ENCODE measurements at places on chromosomes 1 and 21.
A peak's percentile ranks its signal among the peaks of the same experiment; 100 is the strongest.

DNA sequence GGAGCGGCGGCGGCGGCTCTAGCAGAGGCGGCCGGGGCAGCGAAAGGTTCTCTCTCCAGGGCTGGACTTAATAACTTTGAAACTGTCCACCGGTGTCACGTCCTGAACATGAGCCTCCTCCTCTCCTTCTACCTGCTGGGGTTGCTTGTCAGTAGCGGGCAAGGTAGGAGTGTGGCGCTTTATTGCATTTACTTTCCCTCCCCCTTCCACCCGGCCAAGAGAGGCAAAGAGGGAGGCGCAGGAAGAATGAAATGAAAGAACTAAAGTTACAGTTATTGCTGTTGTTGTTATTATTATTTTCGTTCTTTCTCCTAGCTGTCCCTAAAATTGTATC lies 214 bp downstream of the NCAM2 start:
- H3K4me1 ChIP-seq, result peaks cover 18% of the 10 kb centered on the region
- H3K27me3 ChIP-seq, result peaks cover 27% of the 10 kb centered on the region
- no peak for DNase-seq
- peak overlapping the region; percentile 68 for H3K4me3 ChIP-seq
- no peaks in the 10 kb centered on the region for H3K36me3 ChIP-seq

DNA sequence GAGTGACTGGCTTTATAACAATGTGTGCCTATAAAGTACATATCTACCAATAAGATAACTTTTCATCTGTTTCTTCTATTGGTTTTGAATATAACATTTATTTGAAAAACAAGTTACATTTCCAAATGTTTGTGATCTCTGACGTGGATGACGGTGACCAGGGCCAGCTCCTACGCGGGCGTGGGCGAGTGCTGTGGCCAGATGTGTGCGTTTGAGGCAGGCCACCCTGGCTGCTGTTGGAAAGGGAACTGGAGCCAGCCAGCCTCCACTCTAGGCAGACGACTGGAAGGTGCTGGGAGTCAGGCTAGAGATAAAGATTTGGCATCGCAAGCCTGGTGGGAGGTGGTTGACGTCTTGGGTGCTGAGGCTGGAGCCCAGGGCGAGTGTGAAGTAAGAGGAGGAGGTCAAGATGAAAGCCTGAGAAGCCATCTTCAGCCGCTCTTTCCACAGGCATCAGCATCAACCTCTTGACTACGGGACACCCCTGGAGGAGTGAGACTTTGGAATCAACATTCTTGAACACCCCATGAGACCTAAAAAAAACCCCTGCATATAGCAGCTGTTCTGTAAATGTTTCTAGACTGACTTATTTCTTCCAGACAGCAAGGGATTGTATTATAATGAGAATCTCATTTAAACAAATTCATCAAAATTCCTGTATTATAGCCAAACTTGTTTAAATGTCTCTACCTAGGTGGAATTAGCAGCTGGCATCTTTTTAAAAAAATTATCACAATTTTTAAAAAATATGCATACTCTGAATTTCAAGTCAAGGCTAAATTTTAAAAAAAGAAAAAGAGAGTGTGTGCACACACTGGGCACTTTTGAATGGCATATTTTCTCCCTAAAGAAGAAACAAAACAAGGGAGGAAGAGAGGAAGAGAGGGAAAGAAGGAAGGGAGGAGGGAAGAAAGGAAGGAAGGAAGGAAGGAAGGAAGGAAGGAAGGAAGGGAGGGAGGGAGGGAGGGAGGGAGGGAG lies 112.5 kb upstream of the SLC44A3 start:
- no peak overlapping the region for H3K4me3 ChIP-seq
- DNase-seq, result no peak

GRCh38 chr1:65469126-65469888 lies 48.8 kb downstream of the LEPR start:
- H3K36me3 ChIP-seq, result no peaks in the 10 kb centered on the region
- H3K4me3 ChIP-seq, result no peak overlapping the region
- no peaks in the 10 kb centered on the region for H3K4me1 ChIP-seq
- DNase-seq, result no peak
- H3K27ac ChIP-seq, result no peak overlapping the region
- no peaks in the 10 kb centered on the region for H3K27me3 ChIP-seq

DNA sequence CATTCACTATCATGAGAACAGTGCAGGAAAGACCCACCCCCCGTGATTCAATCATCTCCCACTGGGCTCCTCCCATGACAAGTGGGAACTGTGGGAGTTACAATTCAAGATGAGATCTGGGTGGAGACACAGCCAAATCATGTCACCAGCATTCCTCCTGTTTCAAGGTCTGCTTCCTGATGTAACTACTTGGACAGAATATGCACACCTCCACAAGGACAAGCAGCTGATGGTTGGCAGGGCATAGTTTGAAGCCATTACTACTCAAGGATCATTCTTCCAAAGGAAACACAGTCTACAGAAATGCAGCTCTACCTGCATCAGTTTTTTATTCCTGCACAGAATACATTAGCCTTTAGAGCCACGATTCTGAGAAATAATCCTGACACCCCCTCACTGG lies 28.5 kb upstream of the RNF2 start:
- no peak for DNase-seq
- H3K27ac ChIP-seq, result no peak overlapping the region
- no peak overlapping the region for H3K4me3 ChIP-seq
- H3K36me3 ChIP-seq, result no peaks in the 10 kb centered on the region
- H3K4me1 ChIP-seq, result no peaks in the 10 kb centered on the region

- peak within 1 kb of the TSS; percentile 94 for H3K4me3 ChIP-seq
- peaks cover 4% of the 10 kb centered on the region for H3K36me3 ChIP-seq
- peak; percentile 77 for DNase-seq
- H3K4me1 ChIP-seq, result peaks cover 11% of the 10 kb centered on the region
Observed at GRCh38 chr1:20633190-20634064, at the start of gene PINK1. PINK1 (plus strand) TSS chr1:20633458; CDS start chr1:20633549, 91 bp downstream.

- H3K4me3 ChIP-seq, result no peak overlapping the region
- H3K27ac ChIP-seq, result no peak overlapping the region
- no peaks in the 10 kb centered on the region for H3K4me1 ChIP-seq
- peaks cover 3% of the 10 kb centered on the region for H3K27me3 ChIP-seq
Observed at GRCh38 chr1:245382981-245383380, 228.2 kb downstream of the KIF26B start.

DNA sequence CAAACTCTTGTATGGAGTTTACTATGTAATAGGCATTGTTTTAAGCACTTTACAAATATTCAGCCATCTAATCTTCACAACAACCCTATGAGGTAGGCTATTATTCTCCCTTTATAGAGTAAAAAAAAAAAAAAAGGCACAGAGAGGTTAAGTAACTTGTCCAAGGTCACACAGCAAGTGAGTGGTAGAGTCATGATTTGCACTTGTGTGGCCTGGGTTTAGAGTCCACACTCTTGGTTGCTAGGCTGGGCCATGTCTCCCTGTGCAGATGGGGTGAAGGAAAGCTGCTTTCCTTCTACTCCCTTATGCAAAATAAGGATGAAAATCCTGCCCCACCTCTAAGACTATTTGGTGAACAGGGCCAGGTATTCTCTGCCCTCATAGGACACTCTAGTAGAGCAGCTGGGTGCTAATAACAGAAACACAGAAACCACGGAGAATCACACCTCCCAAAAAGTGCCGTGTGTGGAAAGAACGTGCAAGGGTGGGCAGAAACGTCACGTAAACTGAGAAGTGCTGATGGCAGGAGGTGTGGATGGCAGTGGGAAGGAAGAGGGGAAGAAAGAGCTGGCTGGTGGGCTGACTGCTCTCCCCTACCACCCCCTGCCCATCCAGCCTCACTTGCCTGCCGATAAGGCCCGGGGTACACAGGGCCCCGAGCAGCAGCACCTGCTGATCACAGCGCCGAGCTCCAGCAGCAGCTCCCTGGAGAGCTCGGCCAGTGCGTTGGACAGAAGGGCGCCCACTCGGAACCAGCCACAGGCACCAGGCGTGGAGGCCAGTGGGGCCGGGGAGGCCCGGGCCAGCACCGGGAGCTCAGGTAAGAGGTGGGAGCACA lies 28.3 kb upstream of the VPS13D start:
- no peaks in the 10 kb centered on the region for H3K4me1 ChIP-seq
- no peak overlapping the region for H3K4me3 ChIP-seq
- no peak for DNase-seq
- no peaks in the 10 kb centered on the region for H3K27me3 ChIP-seq
- no peak overlapping the region for H3K27ac ChIP-seq

DNA sequence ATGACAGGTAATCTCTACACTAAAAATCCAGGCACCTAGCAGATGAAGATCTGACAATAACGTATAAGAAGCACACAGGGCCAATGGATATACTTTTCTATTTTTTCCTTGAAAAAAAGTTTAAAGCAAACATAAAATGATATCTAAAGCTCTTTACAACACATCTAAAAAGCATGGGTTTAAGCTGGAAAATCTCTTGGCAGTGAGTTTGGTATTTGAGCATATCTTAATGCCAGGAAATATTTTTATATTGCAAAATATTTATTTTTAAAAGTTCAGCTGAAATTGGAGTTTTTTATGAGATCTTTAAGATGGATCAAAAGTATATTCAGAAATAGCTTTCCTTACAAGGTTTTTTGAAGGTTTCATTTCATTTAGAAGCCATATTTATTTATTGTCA lies 40.5 kb downstream of the SLC5A9 start:
- no peak overlapping the region for H3K4me3 ChIP-seq
- no peaks in the 10 kb centered on the region for H3K27me3 ChIP-seq
- H3K27ac ChIP-seq, result no peak overlapping the region
- DNase-seq, result no peak
- no peaks in the 10 kb centered on the region for H3K36me3 ChIP-seq

GRCh38 chr1:228142155-228142691 lies 2.1 kb downstream of the GUK1 start:
- peaks cover 4% of the 10 kb centered on the region for H3K4me1 ChIP-seq
- H3K27ac ChIP-seq, result peak overlapping the region; percentile 95
- no peaks in the 10 kb centered on the region for H3K27me3 ChIP-seq
- peaks cover 2% of the 10 kb centered on the region for H3K36me3 ChIP-seq

DNA sequence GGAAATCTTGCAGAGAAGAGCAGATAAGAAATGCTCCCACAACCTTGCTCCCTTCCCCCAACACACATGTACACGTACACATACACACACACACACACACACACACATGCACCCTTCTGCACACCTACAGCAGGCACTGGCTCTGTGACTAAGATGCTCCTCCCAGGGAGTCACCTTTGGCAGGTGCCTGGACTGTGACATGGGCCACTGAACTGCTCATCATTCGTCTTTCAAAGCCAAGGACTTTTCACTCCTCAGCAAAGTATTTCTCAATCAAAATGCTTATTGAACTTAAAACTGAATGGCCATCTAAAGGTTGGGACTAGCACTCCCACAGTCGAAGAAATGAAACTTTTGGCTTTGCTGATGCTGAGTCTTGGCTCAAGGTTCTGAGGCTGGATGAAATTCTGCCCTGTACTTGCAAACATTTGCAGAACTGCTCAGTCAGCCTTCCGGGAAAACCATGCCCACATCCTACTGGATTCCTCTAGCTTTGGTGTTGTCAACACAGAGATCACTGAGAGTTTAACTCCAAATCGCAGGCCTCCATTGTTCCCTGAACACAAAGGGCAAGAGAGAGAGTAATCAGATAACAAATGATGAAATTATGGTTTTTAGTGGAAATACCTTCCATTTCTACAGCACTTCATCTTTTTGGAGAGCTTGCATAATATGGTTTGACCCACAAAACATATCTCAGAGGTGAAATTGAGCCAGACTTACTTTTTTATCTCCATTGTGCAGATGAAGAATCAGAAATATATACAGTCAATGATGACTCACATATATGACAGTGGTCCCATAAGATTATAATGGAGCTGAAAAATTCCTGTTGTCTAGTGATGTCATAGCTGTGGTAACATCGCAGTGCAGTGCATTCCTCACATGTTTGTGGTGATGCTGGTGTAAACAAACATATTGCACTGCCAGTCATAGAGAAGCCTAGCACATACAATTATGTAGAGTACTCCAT lies 72.4 kb upstream of the BCAR3 start:
- no peak overlapping the region for H3K4me3 ChIP-seq
- no peak overlapping the region for H3K27ac ChIP-seq
- no peaks in the 10 kb centered on the region for H3K36me3 ChIP-seq
- no peaks in the 10 kb centered on the region for H3K27me3 ChIP-seq

- no peak overlapping the region for H3K27ac ChIP-seq
- no peak overlapping the region for H3K4me3 ChIP-seq
- H3K36me3 ChIP-seq, result no peaks in the 10 kb centered on the region
- H3K4me1 ChIP-seq, result no peaks in the 10 kb centered on the region
- no peaks in the 10 kb centered on the region for H3K27me3 ChIP-seq
- DNase-seq, result no peak
Observed at GRCh38 chr1:188463919-188464318, 1635.2 kb downstream of the PLA2G4A start.

DNA sequence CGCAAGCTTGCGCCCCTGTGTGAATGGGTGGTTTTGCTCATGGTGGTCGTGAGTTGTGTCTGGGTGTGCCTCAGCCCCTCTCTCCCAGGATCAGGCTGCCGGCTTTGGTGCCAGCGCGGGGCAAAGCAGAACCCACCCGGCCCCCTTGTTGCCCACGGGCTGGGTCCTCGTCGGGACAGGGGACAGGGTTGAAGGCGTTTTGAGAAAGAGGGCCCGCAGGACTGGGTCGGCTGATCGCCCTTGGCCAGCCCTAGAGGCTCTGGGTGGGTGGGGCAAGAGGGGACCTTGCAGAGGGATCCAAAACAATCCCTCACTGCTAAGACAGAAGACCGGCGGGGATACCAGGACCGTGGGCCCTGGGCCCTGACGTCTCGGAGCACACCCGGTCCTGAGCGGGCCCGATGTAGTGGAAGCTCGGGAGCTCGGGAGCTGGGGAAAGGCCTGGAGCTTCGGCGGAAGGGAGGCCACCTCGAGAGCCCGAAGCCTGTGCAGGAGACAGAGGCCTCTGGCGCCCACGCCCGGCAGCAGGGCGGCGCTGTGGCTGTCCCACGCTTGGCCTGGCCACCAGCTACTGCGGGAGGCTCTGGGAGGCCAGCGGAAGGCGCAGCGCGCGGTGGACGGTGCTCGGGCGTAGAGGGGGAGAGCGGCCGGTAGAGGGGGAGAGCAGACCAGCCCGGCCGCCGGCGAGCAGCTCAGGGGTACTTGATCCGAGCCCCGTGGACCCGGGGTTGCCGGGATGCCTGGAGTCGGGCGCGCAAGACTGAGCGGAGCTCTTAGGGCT lies 2.8 kb upstream of the ZNF678 start:
- H3K27me3 ChIP-seq, result peaks cover 19% of the 10 kb centered on the region
- DNase-seq, result no peak
- H3K36me3 ChIP-seq, result no peaks in the 10 kb centered on the region
- no peak overlapping the region for H3K4me3 ChIP-seq

DNA sequence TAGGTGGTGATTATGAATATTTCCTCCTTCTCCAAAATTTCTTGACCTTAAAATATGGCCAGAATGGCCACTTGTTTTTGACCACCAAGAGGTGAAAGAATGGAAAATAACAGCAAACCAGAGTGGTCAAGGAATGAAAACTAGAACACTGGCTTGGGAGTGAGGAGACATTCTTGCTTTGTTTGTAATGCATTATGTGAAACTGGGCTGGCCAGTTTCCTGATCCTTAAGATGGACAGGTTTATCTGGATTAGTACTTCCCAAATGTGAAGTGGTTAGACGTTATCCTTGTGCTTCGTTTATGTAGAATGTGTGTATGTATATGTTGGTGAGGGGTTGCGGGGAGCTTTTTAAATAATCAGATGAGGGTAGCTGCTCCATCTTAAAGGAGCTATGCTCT lies 12.8 kb downstream of the PLA2G4A start:
- no peak for DNase-seq
- no peaks in the 10 kb centered on the region for H3K27me3 ChIP-seq
- peaks cover 49% of the 10 kb centered on the region for H3K4me1 ChIP-seq
- H3K27ac ChIP-seq, result no peak overlapping the region
- H3K4me3 ChIP-seq, result no peak overlapping the region
- H3K36me3 ChIP-seq, result peaks cover 2% of the 10 kb centered on the region

- no peak overlapping the region for H3K27ac ChIP-seq
- H3K27me3 ChIP-seq, result no peaks in the 10 kb centered on the region
- no peak overlapping the region for H3K4me3 ChIP-seq
- H3K4me1 ChIP-seq, result no peaks in the 10 kb centered on the region
Observed at GRCh38 chr1:163875927-163876320, 554.2 kb downstream of the NUF2 start.

Data from common myeloid progenitor, CD34-positive (primary cell).